ENCODE measurements at places on chromosomes 7 and 10.
A peak's percentile ranks its signal among the peaks of the same experiment; 100 is the strongest.

DNA sequence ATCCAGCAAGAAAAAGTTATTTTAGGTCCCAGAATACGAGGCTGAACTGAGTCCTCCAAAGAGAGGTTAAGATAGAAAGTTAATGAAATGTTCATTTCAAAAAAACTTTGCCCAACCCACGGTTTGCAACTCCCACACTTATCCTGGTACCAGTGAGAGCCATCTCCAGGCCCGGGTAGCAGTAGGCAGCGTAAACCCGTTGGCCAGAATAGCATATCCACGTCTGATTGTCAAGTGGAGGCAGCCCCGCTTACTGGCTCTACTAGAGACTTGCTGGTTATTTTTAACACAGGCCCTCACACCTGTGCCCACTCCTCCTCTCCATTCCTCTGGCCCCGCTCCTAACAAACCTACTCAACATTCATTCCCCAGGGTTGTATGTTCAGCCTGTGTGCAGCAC lies 109.7 kb downstream of the HIP1 start:
- DNase-seq, result no peak

GRCh38 chr10:117921421-117921820 lies 125.3 kb downstream of the RAB11FIP2 start:
- DNase-seq, result no peak

DNA sequence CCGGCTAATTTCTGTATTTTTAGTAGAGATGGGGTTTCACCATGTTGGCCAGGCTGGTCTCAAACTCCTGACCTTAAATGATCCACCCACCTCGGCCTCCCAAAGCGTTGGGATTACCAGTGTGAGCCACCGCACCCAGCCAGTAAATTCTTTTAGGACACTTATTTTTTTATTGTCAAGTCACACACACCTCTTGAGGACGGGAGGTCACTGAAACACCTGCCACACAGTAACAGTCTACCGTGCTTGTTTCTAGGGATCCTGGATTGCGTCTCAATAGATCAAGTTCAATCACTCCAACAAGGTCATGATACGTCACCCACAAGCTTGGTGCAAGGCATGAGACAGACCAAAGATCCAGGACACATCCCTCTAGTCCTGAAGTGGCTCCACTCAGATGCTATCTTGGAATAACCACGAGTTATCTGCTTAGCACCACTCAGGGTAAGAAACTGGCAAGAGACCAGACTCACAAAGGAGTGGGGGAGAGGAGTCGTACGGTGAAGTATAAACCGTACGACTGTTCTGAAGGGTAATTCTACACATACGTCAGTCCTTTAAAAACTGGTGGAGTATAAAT lies 58.9 kb upstream of the NCAPG2 start:
- no peak for DNase-seq

GRCh38 chr7:7424151-7424873 lies 111.4 kb downstream of the COL28A1 start:
- peak; percentile 4 for DNase-seq

- DNase-seq, result no peak
These were observed 23.4 kb downstream of the RPP38 start for GRCh38 chr10:15120523-15120922.

- no peak for DNase-seq
These were observed 27.1 kb upstream of the GJD4 start for GRCh38 chr10:35577926-35578617.

GRCh38 chr10:112728997-112729396 lies 221.1 kb upstream of the TCF7L2 start:
- DNase-seq, result no peak

Data from stimulated activated CD4-positive, alpha-beta T cell treated with anti-CD3 and anti-CD28 coated beads, Interleukin-1b, Interleukin-23, amount 100 ng/mL, for 24 hours (primary cell).